ENCODE measurements at places on chromosomes 11 and 22.
A peak's percentile ranks its signal among the peaks of the same experiment; 100 is the strongest.

- no peaks in the 10 kb centered on the region for H3K27me3 ChIP-seq
- H3K4me3 ChIP-seq, result no peak overlapping the region
- H3K36me3 ChIP-seq, result peaks cover 24% of the 10 kb centered on the region
These were observed 66.3 kb downstream of the PRDM11 start for GRCh38 chr11:45212566-45213315.

DNA sequence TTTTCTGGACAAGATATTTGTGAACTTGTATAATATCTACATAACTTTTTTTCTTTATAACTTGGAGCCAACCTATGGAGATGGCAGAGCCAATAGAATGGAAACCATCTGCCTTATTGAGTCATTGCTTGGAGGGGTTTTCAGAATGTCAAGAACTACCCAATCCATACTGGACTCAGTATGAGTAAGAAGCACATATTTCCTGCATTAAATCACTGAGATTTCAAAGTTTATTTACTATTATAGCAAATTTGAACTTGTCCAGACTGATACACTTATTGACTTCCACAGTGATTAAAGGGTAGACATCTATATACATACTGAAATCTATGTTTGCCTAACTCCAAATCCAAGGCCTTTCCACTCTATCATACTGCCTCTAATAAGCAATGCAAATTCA lies 704.0 kb downstream of the KCNA4 start:
- H3K4me1 ChIP-seq, result no peaks in the 10 kb centered on the region
- no peaks in the 10 kb centered on the region for H3K27me3 ChIP-seq
- H3K27ac ChIP-seq, result no peak overlapping the region
- no peak overlapping the region for H3K4me3 ChIP-seq
- no peak for DNase-seq

DNA sequence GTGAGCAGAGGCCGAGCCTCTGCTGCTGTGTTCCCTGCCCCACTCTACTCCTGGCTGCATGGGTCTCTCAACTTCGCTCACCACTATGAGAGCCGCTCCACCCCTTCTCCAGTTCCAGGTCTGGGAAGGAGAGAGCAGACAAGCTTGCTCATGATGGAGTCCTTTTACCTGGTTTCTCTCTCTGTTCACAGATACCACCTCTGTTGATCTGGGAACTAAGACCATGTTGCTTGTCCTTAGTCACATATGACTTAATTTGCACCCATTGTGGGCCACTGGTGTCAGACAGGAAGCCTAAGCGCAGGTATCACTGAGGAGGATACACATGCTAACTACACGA lies 26.8 kb downstream of the MCM5 start:
- no peak for DNase-seq
- H3K36me3 ChIP-seq, result peaks cover 47% of the 10 kb centered on the region
- H3K27me3 ChIP-seq, result no peaks in the 10 kb centered on the region
- H3K27ac ChIP-seq, result no peak overlapping the region

DNA sequence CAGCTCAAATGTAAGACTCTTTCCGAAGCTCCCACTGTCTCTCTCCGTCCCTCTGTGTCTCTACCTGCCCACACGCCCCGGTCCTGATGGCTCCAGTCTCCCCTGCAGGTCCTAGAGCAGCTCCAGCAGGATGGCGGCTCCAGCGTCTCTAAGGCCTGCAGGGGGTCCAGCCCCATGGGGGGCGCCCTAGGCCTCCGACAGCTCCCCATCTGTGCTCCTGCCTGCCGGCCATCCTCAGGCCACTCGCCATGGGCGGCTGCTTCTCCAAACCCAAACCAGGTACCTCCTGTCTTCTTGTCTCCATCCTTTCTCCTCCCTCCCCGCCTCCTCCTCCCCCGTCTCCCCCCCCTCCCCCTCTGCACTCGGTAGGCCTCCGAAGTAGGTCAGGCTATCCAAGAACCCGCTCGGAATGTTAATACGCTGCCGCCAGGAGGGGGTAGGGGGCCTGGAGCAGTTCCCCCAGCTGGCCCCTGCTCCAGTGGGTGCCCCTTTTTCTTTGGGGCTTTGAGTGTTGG lies 699 bp downstream of the AIFM3 start:
- H3K27me3 ChIP-seq, result peaks cover 22% of the 10 kb centered on the region
- peaks cover 7% of the 10 kb centered on the region for H3K4me1 ChIP-seq
- H3K4me3 ChIP-seq, result no peak overlapping the region
- no peak for DNase-seq

DNA sequence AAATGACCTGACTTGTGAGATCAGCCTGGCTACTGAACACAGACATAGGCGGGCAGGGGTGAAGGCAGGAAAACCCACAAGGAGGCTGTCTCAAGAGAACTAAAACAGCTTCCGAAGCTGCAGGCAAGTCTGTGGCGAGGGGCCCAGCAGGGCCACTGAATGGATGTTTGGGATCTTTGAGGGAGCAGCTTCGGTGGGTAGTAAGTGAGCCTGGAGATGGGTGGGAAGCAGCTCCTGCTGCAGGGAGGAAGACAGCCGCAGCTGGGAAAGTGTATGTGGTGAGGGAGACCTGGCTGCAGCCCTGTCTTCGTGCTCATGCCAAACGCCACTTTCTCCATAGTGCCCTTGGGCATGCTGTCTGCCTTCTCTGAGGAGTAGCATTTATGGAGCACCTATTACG lies 3.4 kb downstream of the CCDC86 start:
- peaks cover 36% of the 10 kb centered on the region for H3K4me1 ChIP-seq
- H3K36me3 ChIP-seq, result peaks cover 31% of the 10 kb centered on the region
- no peak overlapping the region for H3K4me3 ChIP-seq
- DNase-seq, result no peak
- H3K27me3 ChIP-seq, result no peaks in the 10 kb centered on the region
- H3K27ac ChIP-seq, result no peak overlapping the region

DNA sequence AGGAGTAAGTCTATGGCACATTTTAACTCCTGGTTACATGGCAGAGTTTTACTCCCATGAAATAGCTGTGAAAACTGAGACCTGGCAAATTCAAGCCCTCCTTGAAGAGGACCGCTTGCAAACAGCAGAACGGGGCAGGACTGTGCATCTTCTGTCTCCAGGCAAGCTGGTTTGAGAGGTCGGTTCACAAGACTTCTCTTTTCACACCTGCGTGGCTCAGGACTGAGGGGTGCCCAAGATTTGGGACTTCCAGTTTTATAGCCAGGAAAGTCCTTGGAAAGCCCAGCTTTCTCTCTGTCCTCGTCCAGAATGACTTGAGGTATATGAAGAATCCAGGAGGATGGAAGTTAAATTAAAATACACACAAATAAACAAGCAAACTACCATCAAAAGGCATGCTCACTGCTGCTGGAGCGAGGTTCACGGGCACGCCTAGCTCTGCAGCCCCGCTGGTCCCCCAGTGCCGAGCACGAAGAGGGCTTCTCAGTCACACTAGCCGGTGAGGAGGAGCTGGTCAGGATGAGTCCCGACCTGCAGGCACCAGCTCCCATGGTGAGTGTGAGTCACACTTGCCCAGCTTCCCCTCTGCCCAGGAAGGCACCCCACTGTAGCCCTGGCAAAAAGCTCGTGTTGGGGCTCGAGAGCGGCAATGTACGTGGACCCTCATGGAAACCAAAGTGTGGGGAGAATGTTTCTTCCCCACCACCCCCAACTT lies 1382.4 kb downstream of the BRD1 start:
- H3K36me3 ChIP-seq, result no peaks in the 10 kb centered on the region
- no peak overlapping the region for H3K27ac ChIP-seq
- peaks cover 5% of the 10 kb centered on the region for H3K27me3 ChIP-seq
- H3K4me1 ChIP-seq, result peaks cover 3% of the 10 kb centered on the region
- H3K4me3 ChIP-seq, result no peak overlapping the region

DNA sequence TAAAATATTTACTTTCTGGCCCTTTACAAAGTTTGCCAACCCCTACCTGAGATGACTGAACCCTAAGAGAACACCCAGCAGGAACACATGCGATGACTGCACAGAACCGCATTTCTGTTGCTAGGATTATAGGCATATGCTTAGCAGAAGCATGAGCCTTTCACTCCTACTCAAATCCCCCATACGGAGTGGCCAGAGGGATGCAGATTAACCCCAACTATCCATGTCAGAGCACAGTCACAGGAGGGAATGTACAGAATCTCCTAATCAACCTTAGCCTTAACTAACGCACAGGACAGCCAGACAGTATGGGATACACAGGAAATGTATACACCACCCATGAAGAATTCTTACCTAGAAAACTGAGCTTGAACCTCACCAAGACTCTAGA lies 6.2 kb downstream of the HPS4 start:
- peaks cover 57% of the 10 kb centered on the region for H3K36me3 ChIP-seq
- H3K27me3 ChIP-seq, result no peaks in the 10 kb centered on the region
- peaks cover 38% of the 10 kb centered on the region for H3K4me1 ChIP-seq
- no peak overlapping the region for H3K4me3 ChIP-seq
- no peak overlapping the region for H3K27ac ChIP-seq
- DNase-seq, result no peak

DNA sequence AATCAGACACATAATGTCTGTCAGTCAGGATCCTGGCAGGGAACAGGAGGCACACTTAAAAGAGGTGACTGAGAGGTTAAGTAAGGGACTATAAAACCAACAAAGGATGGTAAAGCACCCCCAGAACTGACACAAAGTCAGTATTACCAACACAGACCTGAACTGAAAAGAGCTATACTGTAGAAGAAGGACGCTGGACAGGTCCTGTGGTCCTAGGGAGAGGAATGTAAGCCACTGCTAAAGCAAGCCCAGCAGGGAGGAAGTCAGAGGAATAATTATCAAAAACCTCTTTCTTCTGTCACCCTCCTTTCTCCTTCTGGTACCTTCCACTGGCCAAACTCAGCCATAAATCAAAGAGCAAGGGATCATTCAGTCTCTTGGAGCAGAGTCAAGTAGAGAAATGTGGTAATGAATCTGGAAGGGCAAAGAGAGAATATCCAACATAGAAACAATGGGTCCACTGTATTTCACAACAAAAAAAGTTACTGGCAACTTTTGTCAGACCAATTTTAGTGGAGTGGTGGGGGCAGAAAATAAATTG lies 33.4 kb upstream of the ANGPTL5 start:
- DNase-seq, result no peak
- no peaks in the 10 kb centered on the region for H3K4me1 ChIP-seq
- no peak overlapping the region for H3K4me3 ChIP-seq
- no peak overlapping the region for H3K27ac ChIP-seq

GRCh38 chr22:37237371-37238268 lies 6.4 kb downstream of the RAC2 start:
- no peak overlapping the region for H3K27ac ChIP-seq
- DNase-seq, result peak; percentile 31
- H3K27me3 ChIP-seq, result peaks cover 40% of the 10 kb centered on the region

DNA sequence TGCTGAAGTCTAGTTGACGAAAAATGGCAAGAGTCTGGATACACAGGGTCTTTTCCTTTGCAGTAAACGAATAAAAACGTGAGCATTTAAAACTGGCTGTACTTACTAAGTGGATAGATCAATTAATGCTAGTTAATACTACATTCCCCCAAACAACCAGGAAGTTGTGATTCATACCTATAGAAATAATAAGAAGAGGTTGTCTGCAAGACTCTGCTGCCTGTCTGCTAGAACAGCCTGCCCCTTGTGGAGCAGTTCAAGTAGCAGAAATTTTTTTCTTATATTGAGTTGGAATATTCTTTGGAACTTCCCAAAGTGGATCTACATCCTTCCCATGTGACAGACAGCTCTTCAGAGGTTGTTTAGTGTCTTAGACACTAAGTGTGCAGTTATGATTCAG lies 86.8 kb downstream of the TEAD1 start:
- H3K36me3 ChIP-seq, result peaks cover 17% of the 10 kb centered on the region
- H3K4me1 ChIP-seq, result no peaks in the 10 kb centered on the region
- no peak overlapping the region for H3K4me3 ChIP-seq
- H3K27ac ChIP-seq, result no peak overlapping the region

Data from lower lobe of right lung (tissue), 2 donors.